ENCODE measurements at places on chromosomes 16 and 17.

GRCh38 chr16:70437017-70437581 is 1.8 kb downstream of the ST3GAL2 start:
- no peak for DNase-seq

DNA sequence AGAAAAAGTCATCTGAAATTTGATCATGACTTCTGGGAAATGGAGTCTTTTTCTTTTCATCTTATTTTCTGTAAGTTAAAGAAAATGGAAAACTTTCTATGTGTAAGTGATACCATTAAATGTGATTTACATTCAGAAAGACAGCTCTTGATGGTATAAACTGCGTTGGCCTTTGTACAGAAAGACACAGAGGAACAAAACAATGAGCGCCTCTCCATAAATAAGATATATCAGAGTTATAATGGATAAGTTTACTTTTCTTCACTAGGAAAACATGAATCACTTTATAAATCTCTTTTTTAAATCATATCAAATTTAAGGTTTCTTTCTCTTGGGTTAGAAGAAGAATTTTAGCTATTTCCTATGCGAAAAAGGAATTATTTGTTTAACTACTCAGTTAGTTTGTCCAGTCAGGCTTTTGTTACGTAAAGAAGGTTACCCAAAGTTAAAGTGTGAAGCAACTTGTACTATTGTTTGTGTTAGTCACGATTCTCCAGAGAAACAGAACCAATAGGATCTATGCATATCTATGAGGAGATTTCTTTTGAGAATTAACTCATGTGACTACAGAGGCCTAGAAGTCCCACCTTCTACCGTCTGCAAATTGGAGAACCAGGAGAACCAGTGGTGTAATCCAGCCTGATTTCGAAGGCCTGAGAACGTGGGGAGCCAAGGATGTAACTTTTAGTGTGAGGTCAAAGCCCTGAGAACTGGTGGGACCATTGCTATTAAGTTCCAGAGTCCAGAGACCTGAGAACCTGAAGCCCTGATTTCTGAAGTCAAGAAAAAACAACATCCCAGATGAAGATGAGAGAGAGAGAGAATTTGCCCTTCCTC is 295.4 kb upstream of the KCNJ16 start:
- no peak for DNase-seq

GRCh38 chr17:43212641-43213490 is 1.2 kb downstream of the TMEM106A start:
- DNase-seq: peak; percentile 82

DNA sequence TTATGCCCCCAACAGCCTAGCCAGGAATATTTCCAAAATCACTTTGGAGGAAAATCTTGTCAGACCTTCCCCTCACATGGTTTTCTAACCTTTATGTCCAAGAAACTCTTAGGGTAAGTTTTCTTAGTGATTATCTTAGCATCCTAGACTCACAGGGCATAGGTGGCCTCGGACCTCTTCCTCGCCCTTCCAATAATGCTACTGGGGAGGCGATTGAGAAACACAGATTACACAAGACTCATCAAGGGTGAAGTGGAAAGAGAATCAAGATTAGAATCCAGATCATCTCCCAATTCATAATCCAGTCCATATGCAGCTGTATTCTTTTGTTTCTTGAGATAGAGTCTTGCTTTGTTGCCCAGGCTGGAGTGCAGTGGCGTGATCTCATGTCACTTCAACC is 358.4 kb upstream of the CDH5 start:
- no peak for DNase-seq

DNA sequence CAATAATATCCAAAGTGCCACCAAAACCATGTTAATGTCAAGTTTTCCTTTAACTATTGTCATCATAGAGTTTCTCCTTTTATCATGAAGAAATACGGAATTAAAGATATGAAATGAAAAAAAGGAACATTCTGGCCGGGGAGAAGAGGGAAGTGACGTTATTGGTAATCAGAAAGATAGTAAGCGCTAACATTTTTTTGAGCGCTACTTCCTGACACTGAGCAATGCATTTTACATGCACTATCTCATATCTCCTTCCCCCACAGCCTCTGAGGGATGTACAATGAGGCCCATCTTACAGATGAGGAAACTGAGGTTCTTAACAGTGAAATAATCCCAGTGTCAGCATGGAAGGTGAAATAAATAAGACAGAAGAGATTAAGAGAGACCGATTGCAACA is 410.9 kb downstream of the SOX9 start:
- no peak for DNase-seq

DNA sequence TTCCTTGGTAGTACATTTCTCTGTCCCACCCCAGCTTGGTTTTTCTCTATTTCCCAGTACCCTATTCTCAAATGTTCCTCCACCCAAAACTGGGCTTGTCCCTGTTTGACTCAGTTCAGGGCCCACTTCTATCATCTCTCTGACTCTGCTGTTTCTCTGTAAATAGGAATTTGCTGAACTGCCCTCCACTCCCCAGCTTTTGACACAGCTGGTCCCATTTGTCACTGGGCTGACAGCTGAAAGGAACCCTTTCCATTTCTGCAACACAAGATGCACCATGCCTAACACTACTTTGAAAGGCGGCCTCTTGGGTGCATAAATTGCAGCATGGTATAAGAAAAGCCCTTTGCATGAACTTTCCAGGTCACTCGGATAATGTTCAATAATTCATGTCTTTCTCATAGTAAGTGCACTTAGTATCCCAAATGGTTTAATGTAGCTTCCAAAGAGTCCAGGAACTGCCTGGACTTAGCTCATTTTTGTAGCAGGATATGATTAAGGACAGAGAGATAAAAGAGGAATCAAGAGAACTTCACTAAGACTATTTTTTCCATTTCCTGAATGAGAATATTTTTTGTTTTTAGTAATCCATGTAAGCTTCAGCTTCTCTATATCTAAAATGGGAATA is 256.7 kb downstream of the CDH11 start:
- DNase-seq: no peak

GRCh38 chr17:71519285-71519684 is 601.5 kb upstream of the SOX9 start:
- DNase-seq: no peak

DNA sequence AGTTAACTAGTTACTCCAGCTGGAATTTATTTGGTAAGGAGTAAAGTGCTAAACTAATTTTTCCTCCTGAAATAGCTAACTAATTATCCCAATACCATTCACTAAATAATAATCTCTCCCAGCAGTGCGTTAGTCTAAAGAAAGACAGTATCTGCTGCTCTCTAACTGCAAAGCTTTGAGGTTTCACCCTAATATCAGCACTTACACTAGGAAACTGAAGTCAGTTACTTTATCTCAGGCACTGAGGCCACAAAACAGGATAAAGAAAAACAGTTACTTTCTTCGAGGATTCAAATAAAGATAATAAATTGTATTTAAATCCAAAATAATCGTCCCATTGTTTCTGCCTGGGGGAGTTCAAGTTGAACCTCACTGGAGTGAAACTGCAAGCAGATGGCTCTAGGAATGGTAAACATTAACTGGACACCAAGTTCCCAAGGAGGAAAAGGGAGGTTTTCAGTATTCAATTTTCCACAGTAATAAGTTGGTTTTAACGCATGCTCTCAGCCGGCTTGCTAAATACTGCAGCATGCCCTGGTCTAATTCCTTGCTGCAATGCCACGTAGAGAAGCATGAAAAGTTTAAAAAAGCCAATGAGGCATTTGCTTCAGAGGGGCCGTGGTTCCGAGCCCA is 20.0 kb upstream of the FOXJ1 start:
- no peak for DNase-seq

DNA sequence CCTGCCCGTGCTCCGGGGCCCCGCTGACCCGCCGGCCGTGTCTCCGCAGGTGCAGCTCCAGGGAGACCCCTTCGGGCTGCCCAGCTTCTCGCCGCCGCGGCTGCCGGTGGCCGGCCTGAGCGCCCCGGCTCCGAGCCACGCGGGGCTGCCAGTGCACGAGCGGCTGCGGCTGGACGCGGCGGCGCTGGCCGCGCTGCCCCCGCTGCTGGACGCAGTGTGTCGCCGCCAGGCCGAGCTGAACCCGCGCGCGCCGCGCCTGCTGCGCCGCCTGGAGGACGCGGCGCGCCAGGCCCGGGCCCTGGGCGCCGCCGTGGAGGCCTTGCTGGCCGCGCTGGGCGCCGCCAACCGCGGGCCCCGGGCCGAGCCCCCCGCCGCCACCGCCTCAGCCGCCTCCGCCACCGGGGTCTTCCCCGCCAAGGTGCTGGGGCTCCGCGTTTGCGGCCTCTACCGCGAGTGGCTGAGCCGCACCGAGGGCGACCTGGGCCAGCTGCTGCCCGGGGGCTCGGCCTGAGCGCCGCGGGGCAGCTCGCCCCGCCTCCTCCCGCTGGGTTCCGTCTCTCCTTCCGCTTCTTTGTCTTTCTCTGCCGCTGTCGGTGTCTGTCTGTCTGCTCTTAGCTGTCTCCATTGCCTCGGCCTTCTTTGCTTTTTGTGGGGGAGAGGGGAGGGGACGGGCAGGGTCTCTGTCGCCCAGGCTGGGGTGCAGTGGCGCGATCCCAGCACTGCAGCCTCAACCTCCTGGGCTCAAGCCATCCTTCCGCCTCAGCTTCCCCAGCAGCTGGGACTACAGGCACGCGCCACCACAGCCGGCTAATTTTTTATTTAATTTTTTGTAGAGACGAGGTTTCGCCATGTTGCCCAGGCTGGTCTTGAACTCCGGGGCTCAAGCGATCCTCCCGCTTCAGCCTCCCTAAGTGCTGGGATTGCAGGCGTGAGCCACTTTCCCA is 5.9 kb downstream of the CTF1 start:
- peak; percentile 87 for DNase-seq

DNA sequence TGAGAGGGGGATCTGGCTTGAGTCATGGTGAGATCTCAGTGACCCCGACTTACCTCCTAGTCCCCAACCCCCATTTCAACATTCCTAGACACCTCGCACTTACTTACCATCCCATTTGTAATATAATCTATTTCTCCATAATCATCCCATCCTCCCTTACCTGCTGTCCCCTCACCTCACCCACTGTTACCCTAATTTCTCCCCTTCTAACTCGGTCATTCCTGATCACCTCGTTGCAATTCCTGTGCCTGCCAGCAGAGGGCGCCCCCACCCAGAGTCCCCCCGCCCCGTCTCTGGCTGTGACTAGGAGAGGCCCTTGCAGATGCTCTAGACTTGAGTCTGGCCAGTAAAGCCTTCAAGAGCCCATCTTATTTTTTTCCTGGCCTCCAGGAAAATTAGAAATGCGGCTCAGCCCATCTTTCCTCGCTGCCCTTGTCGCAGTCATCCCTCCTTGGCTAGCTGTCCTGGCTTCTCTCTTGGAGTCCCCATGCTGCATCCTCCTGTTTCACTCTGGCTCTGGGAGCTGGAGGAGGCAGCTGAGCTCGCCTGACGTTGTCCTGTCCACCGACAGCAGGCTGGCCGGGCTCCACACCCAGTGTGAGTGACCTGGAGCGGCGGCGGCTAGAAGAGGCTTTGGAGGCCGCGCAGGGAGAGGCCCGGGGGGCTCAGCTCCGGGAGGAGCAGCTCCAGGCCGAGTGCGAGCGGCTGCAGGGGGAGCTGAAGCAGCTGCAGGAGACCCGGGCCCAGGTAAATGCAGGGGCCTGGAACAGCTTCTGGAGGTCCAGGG is 5.0 kb downstream of the TBKBP1 start:
- DNase-seq: peak; percentile 73

DNA sequence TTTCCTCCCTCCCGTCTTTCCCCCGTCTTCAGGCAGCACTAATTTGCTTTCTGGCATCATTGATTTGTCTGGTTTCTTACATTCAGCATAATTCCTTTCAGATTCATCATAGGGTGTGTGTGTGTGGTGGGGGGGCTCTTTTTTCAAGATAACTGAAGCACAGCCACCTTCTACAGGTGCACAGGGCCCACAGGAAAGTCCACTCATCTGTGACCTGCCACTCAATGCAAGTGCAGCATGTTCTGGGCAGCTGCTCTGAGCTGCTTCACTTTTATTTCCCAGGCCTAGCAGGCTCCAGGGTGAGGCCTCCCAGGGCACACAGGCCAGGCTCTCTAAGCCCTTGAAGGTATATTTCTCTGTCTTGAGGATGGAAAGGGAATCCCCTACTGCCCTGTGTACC is 35.2 kb upstream of the MYH10 start:
- no peak for DNase-seq

DNA sequence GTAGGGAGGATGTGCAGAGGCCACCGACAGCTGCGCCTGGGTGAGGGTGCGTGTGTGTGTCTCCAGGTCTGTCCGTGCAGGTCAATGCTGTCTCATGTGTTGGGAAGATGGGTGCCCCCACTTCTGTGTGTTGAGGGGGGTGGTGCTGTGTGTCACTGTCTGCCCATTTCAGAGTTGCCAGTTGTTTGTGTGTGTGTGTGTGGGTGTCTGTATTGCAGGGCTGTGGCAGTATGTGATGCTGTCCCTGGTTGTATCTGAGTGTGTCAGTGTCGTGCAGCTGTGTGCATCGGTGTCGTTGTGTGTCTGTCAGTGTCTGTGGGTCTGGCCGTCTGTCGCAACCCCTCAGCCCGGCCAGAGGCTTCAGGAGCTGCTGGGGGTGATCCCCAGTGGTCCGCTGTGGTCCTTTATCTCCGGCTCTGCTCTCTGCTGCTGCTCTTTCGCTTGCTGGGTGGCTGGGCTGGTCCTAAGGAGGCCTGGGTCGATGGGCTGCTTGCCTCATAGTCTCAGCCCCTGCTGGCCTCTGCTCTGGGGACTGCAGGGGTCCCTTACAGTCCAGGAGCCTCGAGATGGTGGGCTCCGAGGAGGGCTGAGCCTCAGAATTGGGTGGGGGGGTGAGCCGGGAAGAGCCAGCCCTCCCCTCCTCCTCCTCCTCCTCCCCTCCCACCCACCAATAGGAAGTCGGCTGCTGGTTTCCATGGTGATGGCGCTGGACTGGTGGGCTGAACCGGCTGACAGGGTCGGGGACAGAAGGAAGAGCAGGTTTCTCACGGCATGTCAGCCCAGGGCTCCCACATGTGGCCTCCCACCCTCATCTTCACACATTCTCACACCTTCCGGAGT is at the start of gene TSPOAP1:
Gene TSPOAP1 (minus strand): TSS at position 601 of the 840 bp plus-strand sequence. CDS start 875 bp downstream, outside the sequence.
- DNase-seq: peak; percentile 68

DNA sequence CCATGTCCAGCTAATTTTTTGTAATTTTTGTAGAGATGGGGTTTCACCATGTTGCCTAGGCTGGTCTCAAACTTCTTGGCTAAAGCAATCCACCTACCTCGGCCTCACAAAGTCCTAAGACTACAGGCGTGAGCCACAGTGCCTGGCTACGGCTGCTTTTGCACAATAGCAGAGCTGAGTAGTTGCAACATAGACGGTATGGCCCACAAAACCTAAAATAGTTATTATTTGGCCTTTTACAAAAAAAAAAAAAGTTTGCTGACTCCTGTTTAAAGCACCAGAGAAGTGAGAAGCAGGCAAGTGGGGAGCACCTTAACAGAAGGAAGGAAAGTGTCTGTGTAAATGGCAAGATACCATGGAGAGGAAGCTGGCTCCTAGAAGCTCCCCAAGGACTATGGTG is 5.3 kb upstream of the HSF5 start:
- no peak for DNase-seq

- DNase-seq: no peak
These were observed at the start of gene SLFN14 for GRCh38 chr17:35560703-35561102. TSS of gene SLFN14 (minus strand) at chr17:35560819. CDS start at chr17:35558062, 2,757 bp downstream.

Data from suppressor macrophage treated with lipopolysaccharide for 4 hours (primary cell).